HL-60 (cell line): ENCODE measurements at places on chromosomes 1 and 21.
A peak's percentile ranks its signal among the peaks of the same experiment; 100 is the strongest.

- no peak for DNase-seq
Observed at GRCh38 chr1:225977937-225978748, 21.0 kb downstream of the SDE2 start.

DNA sequence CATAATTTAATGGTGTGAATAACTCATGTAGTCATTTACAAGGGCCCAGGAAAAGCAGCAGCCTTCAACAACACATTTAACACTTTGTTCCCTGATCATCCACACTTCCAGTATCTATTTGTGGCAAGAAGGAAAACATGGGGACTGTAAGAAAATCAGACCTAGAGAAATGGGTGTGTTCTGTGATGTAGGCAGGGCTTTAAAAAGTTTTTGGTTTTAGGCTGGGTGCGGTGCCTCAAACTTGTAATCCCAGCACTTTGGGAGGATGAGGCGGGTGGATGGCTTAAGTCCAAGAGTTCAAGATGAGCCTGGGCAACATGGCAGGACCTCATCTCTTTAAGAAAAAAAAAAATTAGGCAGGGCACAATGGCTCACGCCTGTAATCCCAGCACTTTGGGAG, 14.2 kb upstream of the WDR47 start:
- DNase-seq: no peak

- no peak for DNase-seq
Observed at GRCh38 chr1:67952071-67952470, 98.4 kb downstream of the DIRAS3 start.

GRCh38 chr1:55828044-55828443, 612.9 kb upstream of the USP24 start:
- no peak for DNase-seq

DNA sequence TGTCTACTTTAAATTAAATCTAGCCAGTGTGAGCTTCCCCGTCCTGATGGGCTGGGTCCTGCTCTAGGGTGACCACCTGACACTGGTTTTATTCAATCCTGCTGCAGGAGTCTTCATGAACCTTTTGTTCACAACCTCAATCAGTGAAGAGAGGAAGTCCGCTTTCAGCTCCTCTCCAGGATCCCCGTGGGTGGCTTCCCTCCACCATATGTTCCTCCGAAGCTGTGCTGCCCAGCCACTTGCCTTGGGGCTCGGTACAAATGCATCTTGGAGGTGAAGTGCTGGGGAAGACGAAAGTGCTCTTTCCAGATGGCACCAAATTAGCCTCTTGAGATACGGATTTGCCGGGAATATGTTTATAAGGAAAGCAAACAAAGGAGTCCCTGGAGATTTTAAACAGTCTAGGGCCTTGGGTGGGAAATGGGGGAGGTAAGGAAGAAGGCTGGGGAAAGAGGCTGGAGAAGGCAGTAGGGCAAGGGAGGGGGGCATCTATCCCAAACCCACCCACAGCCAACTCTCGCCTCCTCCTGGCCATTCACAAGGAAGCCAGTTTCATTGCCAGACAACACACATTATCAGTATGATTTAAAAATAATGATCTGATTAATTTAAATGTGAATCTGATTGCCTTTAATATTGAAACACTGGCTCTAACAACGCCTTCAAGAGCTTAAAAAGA, 430.8 kb downstream of the DISC1 start:
- no peak for DNase-seq

DNA sequence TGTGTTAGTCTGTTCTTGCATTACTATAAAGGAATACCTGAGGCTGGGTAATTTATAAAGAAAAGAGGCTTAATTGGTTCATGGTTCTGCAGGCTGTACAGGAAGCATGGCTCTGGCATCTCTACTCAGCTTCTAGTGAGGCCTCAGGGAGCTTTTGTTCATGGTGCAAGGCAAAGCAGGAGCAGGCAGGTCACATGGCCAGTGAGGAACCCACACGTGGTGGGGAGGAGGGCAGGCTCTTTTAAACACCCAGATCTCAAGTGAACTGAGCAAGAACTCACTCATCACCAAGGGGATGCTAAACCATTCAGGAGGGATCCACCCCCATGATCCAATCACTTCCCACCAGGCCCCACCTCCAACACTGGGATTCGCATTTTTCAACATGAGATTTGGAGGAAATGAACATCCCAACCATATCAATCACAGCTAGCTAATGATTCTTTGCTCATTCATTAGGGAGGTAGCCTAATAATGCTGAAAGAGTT, 51.4 kb upstream of the RAP1A start:
- no peak for DNase-seq

GRCh38 chr1:204373911-204374310, 14.2 kb upstream of the PLEKHA6 start:
- DNase-seq: no peak

- no peak for DNase-seq
Observed at GRCh38 chr1:236141447-236142252, 689 bp upstream of the GPR137B start.

DNA sequence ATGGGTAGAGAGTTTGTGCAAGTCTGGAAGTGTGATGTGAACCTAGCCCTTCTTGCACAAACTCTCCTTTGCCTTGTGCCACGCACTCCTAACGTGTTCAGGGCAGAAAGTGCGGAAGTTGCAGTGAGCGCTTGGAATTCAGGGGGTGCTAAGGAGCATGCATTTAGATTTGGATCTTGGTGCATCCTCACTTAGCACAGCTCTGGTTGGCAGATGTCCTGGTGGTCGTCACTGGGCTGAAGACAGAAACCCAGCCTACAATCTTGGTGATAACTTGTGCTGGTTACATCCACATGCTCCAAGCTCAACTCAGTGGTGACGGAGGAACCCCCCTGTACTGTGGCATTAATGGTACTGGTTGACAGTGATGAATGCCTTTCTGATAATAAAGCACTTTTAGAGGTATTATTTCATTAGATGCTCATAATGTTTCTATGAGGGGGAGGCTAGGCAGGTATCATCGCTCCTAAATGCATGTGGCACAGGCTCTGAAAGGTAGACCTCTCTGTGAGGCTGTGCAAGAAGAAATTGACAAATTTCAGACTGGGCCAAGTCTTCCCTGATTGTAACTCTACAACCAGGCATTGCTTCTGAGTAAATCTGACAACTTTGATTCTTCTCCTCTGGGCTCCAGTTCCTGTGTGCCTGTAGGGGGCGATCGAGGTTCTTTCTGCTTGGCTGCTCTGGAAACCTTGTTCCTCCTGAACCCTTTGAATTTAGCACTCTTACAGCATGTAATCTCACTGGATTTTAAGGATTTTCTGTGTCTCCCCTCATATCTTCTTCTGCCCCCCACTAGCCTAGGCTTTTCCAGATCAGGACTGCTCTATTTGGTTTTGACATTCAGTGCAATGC, 40.6 kb downstream of the MAPKAPK2 start:
- no peak for DNase-seq

GRCh38 chr1:233668725-233669294, 54.9 kb downstream of the KCNK1 start:
- DNase-seq: no peak

GRCh38 chr1:230122366-230123279, 55.6 kb downstream of the GALNT2 start:
- DNase-seq: no peak

DNA sequence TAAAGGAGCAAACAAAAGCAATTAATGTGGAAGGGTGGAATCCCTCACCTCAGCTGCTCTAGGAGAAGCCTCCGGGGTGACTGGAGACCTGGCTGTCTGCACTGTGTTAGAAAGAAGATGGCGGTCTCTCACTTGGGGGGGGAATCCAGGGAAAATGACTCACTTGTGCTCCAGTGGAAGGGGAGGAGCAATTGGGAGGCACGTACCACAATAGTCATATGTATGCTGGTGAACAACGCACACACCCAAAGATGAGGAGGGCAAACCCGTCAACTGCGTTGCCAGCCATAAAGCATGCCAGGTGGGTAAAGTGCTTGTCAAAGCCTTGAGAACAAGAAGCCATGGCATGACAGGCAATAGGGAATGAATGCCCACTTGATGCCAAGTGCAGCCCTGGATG, 22.1 kb downstream of the PLEKHA6 start:
- DNase-seq: no peak

- peak; percentile 42 for DNase-seq
Observed at GRCh38 chr1:53754484-53755312, 15.7 kb upstream of the GLIS1 start.

- no peak for DNase-seq
Observed at GRCh38 chr1:214363386-214363785, 82.4 kb downstream of the SMYD2 start.

- no peak for DNase-seq
Observed at GRCh38 chr1:241048622-241049021, 308.4 kb downstream of the RGS7 start.

GRCh38 chr1:23864801-23865542, 3.1 kb downstream of the FUCA1 start:
- DNase-seq: no peak
